ENCODE measurements at places on chromosomes 3 and 15.

- no peak for DNase-seq
These were observed 40.3 kb upstream of the NDUFB4 start for GRCh38 chr3:120555657-120556509.

- DNase-seq = peak; percentile 76
These were observed at the start of gene SENP7 for GRCh38 chr3:101512646-101513418. Gene SENP7, minus strand, starts transcription at chr3:101513212. Its CDS starts 82 bp downstream, at chr3:101513130.

DNA sequence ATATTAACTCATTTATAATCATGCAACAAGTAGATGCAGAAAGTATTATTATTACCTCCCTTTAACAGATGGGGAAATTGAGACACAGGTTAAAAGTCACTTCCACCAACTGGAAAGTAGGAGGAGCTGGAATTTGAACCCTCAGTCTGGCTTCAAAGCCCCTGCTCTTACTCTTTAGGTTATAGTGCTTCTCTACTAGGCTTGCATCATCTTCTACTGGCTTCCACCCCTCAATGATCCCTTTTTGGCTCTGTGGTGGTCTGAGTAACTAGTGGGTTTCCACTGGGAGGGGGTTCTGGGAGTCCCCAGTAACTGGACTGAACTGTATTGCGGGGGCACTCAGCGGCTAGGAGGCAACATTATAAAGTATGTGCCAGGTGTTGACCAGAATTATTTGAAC is 91.0 kb downstream of the CTNNB1 start:
- DNase-seq = no peak

DNA sequence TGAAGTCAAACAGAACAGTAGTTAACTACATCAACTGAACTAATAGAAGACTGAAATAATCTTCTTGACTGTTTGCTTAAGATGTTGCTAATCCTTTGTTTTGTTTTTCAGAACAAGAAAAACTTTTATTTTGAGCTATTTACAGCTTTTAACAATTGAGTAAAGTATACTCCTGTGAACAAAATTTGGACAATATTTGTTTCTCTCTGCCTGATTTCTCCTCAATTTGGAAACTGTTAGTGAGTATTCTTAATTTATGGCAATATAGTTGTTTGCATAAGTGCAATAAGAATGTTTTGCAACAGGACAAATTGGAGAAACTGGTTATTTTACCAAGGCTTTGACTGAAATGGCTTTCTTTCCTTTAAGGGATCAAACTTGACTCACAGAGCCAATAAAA is 36.5 kb upstream of the ENTPD3 start:
- DNase-seq = no peak

DNA sequence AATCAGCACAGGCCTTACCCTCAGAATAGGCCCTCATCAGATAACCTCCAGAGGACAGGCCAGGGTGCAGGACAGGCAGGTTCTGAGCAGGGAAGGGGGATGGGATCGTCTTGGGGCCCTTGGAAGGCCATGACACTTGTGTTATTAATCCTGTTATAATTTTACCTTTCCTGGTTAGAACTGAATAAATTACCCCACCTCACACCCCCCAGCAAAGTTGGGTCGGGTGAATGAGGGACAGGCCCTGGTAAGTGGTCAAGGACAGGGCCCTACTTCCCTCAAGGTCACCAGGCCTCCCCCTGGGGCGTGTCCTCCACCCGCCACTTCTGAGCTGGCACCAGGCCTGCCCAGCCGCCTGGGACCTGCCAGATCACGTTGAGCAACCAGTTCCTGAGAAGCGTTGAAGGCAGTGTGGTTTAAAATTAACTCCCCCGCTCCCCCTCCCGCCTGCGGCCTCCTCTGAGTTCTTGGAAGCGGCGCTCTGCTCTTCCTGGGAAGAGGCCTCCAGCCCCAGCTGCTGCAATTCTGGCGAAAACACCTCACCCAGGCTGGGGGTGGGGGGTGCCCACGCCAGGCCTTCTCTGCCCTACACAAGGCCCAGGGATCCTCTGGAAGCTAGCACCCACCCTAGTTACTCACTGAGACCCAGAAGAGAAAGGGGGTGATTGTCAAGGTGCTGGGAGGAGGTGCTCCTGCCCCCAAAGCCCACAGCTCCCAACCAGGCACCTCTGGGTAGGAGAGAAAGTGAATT is 10.6 kb downstream of the CISH start:
- DNase-seq = peak; percentile 93

- no peak for DNase-seq
These were observed 10.6 kb downstream of the SETMAR start for GRCh38 chr3:4313606-4314293.

- no peak for DNase-seq
These were observed 26.3 kb downstream of the ALS2CL start for GRCh38 chr3:46667061-46667621.

- no peak for DNase-seq
These were observed 174.7 kb downstream of the SHOX2 start for GRCh38 chr3:157931517-157931916.

GRCh38 chr15:48389691-48390143 is 58.5 kb downstream of the DUT start:
- no peak for DNase-seq

GRCh38 chr3:11544412-11545181 is 99.1 kb downstream of the VGLL4 start:
- no peak for DNase-seq

GRCh38 chr3:101963902-101964362 is 114.6 kb downstream of the NFKBIZ start:
- DNase-seq = no peak

- peak; percentile 74 for DNase-seq
These were observed 363.4 kb downstream of the GAP43 start for GRCh38 chr3:115986555-115987207.

- DNase-seq = no peak
These were observed 25.0 kb downstream of the TGFBR2 start for GRCh38 chr3:30631243-30631904.

DNA sequence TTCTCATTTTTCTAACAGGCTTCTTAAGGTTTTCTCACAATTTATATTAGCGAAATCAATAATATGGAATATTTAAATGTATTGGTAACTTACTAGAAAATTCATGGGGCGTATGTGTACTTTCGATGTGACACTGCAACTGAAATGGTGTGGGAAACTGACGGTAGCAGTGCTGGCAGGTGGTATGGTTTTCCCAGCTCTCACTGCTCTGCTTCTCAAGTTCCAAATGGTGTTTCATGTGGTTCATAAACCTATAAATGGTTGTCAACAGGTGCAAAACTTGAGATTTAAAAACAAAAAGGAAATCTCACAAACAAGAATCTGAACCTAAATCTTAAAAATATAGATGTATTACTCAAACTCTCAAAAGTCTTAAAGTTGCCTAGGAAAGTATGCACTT is 54.7 kb downstream of the ZNF280D start:
- no peak for DNase-seq

DNA sequence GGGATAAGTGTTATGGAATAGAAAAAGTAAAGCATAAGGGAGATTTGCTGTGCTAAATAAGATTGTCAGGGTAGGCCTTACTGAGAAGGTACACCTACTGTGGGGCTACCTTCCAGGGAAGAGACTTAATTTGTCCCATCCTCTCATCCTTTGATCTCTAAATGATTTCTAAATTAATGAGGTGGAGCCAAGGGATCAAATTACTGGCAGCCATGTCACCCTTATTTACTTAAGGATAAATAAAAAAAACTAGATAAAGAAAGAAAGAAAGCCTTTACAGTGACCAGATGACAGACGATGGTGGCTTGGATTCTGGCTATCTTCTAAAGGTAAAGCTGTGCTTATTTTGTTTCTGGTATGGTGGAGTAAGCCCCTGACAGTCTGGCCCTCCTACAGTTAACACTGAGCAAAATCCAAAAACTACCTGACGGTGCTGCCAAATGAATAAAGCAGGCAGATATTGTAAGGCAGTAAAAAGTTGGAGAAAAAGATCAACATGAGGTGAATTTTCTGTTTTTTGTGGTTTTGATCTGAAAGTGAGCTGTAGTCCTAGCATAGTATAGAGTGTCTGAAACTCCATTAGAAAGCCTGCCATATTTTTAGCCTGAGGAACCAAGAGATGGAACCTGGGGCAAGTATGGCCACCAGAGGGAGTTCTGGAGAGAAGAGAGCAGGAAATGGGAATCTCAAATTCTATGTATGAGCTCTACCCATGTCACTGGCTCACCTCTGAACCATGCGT is 285.1 kb upstream of the MANF start:
- DNase-seq = peak; percentile 63

DNA sequence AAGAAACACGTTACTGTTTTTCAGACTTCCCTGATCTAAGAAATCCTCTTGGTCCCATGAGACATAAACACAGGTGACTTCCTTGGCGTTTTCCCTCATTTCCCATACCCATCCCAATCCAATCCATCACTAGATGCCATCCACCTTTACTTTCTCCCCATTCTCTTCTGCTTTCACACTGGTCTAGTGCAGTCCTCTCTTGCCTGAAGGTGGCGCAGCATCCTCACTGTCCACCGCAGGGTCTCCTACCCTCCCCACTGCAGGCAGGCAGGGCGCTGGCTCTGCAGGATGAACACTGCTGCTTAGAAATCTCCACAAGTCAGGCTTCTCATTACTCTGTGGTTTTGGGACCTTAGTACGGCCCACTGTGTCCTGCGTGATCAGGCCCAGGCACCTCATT is 58.2 kb downstream of the RAB7A start:
- peak; percentile 72 for DNase-seq

GRCh38 chr3:177721864-177722785 is 524.8 kb upstream of the TBL1XR1 start:
- DNase-seq = no peak

GRCh38 chr3:108804437-108804836 is 18.1 kb upstream of the TRAT1 start:
- peak; percentile 1 for DNase-seq

GRCh38 chr15:86653344-86654197 is 573.9 kb downstream of the AGBL1 start:
- DNase-seq = no peak

Data from ACHN (cell line).